ENCODE measurements at places on chromosomes 3 and 15.
A peak's percentile ranks its signal among the peaks of the same experiment; 100 is the strongest.

GRCh38 chr15:67109141-67110034 lies 44.0 kb downstream of the SMAD3 start:
- DNase-seq: peak; percentile 66

DNA sequence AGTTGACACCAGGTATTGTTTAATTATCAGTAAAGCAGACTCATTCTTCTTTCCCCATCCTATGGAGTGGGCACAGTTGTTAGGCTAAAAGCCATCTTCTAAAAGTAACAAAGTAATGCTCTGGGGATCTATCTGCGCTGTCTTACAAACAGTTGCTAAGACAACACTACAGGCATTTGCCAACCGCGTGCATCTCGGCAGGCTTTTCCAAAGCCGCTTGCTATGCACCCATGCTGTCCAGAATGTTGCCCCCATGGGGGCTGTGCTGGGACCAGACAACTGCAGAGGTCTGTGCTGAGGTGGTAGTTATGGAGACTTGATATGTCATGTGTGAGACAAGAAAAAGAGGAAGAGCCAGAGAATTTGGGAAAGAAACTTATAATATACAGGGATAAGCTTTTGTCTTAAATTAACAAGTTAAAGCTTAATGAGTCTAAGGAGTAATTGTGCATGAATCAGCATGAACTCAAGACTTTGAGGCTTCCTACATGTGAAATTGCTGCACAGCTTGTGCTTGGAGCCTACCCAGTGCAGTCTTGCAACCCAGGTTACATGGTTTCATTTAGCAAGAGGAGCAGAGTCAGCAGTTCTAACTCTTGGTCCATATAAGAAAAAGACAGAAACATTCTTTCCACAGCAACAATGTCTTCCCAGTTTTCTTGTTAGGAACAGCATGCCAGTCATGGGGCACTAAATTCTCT lies 38.9 kb upstream of the DCLK3 start:
- no peak for DNase-seq

GRCh38 chr3:172135820-172136219 lies 96.4 kb downstream of the FNDC3B start:
- no peak for DNase-seq

DNA sequence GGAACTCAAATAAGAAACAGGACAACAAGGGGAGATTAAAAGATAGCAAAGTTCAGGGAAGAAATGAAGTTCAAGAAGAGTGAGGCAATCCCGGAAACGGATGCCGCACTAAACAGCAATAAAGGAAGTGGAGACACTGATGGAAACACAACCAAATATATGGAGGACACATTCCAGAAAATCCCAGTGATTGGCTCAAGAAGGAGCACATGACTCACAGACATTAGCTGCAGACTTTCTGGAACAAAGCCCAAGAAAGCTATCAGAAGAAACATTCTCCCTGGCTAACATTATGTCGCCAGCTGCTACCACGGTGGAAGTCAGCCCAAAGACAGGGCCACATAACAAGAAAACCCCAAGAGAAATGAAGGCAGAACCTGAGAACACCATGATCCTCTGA lies 18.1 kb upstream of the VGLL4 start:
- DNase-seq: no peak

- DNase-seq: no peak
These were observed 502.5 kb downstream of the MECOM start for GRCh38 chr3:169161011-169161410.

DNA sequence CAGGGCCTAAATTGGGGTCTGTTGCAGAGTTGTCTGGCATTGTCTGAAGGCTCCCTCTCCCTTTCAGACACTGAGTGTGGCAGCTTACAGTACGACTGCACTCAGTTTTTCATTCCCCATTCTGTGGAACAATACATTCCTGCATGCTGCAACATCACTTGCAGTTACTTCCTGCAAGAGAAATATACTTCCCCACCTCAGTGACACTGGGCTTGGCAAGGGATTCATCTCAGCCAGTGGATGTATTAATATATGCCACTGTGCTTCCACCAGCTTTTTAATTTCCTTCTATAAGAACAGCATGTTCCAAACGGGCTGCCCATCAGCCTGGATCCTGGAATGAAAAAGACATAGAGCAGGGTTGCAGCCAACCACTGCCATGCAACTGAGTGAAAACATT lies 23.1 kb downstream of the B3GALNT1 start:
- DNase-seq: no peak

DNA sequence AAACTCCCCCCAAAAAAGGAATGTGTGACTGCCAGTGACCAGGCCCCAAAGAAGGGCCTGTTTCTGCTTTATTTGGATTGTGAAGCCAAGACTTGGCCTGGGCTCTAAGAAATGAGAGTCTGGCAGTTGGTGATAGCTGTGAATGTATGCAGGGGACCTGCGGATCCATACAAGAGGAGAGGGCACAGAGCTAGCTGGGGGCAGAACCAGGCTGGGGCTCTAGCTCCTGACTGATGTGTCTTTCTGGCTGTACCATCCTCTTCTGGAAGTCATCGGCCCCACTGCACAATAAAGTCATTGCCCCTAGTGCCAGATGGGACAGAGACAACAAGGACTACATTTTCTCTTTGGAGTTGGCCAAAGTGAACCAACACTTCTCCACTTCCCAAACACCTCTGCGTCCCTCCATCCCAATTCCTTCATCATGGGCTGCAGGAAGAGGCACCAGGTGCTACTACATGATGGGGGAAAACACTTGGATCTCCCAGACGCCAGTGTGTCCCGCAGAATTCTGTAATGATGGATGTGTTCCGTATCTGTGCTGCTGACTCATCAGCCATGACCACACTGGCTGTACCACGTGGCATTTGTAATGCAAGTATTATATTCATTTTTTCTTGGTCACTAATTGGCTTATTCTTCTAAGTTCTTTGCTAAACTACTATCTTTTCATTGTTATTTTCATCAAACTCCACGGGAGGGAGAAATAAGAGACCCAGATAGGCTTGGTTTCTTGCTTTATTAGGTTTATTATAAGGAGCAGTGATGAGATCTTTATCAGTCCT lies 1.7 kb upstream of the PLA2G4F start:
- DNase-seq: no peak

DNA sequence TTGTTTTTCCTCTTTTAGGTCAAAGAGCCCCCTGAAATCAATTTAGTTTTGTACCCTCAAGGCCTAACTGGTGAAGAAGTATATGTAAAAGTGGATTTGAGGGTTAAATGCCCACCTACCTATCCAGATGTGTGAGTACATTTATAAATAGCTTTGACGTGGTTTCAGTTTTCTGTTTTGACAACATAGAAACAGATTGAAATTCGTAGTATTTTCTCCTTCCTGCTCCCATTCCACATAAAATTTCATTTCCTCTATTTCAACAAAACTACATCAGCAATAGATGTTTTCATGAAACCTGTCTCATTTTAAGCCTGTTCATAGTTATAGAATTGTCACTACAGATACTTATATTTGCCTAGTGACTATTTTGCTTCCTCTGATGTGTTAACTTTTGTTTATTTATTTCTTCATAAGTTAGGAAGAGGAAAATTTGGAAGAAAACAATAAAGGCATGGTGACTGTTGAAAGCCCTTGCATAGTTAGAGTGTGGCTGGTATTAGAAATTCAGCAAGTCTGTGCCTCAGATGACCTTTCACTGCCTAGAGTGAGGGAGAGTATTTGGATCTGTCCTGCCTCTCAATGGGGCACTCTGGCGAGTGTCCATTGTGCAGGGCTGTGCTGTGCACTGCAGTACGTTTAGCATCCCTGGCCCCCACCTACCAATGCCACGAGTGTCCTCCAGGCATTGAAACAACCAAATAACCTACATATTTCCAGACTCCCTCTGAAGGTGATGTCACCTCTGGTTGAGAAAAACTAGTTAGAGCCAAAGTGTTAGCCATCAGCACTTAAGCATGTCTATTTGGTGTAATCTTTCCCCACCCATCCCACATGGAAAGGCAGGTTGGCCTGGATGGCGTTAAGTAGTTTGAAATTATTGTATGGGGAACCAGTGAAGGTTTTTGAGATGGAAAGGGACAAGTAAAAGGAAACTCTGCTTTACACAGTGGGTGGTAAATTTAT lies 5.9 kb downstream of the EIF2AK4 start:
- no peak for DNase-seq

DNA sequence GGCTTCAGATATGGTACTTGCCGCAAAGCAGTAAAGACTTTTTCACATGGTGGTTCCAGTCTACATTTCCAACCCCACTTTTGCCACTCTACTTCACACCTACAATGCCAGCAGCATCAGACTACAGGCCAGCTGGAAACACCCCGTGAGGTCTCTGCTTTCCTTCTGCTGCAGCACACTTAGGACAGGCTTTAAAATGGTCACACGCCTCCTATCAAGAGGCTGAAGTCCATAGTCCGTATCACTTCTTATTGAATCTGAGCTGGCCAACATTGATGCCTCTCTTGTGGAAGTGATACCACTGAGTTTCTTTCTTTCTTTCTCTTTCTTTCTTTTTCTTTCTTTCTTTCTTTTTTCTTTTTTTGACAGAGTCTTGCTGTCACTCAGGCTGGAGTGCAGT lies 59.8 kb downstream of the ZNF860 start:
- DNase-seq: no peak

DNA sequence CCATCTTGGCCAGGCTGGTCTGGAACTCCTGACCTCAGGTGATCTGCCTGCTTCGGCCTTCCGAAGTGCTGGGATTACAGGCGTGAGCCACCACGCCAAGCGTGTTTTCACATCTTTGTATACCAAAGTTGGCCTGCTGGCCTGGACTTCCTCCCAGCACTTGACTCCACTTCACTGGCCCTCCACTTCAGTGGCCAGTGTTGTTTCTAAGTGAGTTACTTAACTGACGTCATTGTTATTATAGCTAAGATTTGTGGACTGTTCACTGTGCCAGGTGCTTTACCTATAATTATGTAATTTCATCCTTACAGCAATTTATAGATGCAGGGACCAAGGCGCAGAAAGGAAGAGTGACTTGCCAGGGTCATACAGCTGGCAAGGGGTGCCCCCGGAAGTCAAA lies 52.0 kb downstream of the HRH1 start:
- no peak for DNase-seq

GRCh38 chr3:52892625-52893311 lies 4.6 kb downstream of the STIMATE start:
- DNase-seq: no peak

DNA sequence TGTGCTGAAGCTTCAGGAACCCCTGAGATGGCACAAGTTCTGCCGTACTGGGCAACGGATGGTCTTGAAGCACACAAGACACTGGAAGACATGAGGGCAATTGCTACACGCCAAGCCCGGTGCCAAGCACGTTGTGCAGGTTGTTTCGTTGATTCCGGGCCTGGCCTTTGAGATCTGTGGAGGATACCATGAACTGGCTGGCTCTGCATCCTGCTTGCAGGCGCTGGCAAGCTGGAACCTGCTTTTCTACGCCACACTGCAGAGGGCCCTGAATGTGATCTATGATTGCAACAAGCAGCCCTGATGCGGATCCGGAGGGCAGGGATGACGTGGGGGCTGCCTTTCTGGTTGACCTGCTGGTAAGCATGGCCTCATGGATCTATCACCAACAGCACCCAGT lies 262.5 kb upstream of the ATP10A start:
- no peak for DNase-seq

DNA sequence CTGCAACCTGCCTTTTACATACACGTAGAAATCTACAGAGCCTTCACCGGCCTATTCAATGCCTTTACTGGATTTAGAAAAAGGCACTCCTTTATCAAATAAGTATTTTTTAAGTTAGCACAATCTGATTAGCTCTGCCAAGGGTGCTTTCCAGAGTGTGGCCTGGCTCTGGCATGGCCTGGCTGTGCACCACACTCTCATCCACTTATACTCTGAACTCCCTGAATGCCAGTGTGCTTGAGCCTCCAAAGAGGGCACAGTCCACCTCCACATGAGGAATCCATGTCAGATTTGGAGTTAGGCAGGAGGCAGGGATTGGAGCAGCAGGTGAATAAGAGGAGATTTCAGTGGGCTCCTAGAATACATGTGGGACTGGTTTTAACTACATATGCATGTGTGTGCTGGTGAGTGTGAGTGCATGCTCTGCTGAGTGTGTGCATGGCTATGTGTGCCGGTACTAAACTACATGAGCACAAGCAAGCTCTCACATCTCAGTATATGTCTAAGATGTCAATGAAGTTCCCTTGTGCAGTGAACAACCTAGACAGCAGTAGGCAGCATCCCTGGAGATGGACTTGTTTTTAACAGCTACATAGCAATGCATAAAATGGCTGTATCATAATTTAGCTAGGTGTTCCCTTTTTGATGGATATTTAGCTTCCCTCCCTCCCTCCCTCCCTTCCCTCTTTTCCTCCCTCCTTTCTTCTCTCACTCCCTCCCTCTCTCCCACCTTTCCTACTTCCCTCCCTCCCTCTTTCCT lies 17.8 kb upstream of the ZFAND6 start:
- no peak for DNase-seq

DNA sequence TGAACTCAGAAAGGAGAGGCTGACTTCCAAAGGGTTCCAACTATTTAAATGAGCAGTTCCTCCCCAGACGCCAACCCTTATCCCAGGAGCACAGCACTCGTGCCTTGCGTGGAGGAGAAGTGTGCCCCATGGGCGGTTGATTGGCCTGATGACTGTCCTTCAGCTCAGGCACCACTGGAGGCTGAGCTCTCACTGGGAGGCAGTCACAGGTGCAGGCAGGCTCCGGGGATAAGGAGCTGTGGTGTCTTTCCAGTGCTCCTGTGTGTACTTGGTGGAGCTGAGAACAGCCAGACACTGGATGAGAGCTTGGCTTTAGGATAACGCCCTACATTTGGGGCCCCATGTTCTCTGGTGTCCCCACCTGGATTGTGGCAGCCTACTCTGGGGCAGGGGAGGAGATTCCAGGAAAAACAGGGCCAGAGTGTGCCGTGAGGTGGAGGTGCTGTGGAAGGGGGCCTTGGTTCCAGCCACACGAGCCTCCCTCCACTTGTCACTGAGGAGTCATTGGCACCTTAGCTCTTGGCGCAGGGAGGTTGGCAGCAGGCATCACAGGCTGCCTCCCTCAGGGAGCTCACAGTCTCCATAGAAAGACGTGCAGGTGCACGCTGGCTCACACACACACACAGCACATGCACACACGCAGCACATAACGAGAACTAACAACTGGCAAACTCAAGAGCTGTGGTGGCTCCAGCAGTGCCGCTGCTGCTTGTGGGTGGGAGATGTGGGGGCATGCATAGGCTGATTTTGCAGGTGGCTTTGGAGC lies 22.7 kb upstream of the EPHB3 start:
- no peak for DNase-seq

- DNase-seq: no peak
These were observed 5.0 kb downstream of the CMTM8 start for GRCh38 chr3:32243519-32243918.

DNA sequence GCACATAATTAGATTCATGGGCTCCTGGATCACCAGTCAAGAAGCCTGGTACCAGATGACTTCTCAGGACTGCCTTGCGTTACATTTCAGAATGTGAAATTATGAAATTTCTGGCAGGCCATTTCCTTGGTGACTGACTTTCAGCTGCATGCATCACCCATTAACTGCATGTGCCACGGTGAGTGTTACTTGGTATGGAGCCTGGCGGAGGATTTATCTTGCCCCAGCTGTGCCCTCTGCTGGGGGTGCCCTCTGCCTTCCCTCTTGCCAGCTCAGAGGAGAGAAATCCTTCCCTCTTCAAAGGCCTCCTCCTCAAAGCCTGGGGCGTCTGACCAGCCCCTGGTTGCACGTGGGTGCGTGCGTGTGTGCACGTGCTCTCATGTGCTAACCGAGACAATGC lies 57.7 kb upstream of the CTSH start:
- no peak for DNase-seq

GRCh38 chr3:160677459-160677881 lies 510 bp downstream of the ARL14 start:
- no peak for DNase-seq
